ENCODE measurements at places on chromosomes 16 and 17.

- no peak for DNase-seq
These were observed 97.6 kb upstream of the CBX4 start for GRCh38 chr17:79936641-79937381.

- DNase-seq: peak; percentile 91
These were observed 717 bp upstream of the CNP start for GRCh38 chr17:41965694-41966462.

GRCh38 chr16:49833796-49834530 is 21.9 kb downstream of the ZNF423 start:
- DNase-seq: no peak

- DNase-seq: no peak
These were observed 68.1 kb downstream of the COG7 start for GRCh38 chr16:23384878-23385277.

GRCh38 chr16:57367116-57367752 is 5.1 kb upstream of the CX3CL1 start:
- DNase-seq: peak; percentile 60

DNA sequence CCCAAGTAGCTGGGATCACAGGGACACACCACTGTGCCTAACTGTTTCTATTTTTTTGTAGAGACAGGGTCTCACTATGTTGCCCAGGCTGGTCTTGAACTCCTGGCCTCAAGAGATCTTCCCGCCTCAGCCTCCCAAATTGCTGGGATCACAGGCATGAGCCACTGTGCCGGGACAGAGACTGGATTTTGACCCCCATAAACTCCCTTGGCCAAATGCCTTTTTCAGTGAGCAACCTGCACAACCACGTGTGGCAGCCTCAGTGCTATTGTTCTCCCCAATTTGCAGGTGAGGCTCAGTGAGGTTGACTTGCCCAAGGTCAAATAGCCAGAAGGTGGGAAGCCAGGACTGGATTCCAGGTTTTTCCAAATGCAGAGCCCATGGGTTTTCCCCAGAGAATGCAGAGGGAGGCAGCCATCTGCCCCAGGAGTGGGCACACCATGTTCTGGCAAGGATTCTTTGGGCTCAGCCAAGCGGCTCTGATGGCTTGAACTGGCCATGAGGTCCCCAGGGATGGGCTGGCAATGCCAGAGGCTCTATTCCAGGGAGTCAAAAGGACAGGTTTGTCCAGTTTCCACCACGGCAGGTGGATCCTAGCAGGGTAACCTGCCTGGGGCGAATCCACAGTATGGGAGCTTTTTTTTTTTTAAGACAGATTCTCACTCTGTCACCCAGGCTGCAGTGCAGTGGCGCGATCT is 1.8 kb downstream of the IL27 start:
- peak; percentile 57 for DNase-seq

GRCh38 chr17:39365872-39366271 is 35.6 kb downstream of the FBXL20 start:
- no peak for DNase-seq

DNA sequence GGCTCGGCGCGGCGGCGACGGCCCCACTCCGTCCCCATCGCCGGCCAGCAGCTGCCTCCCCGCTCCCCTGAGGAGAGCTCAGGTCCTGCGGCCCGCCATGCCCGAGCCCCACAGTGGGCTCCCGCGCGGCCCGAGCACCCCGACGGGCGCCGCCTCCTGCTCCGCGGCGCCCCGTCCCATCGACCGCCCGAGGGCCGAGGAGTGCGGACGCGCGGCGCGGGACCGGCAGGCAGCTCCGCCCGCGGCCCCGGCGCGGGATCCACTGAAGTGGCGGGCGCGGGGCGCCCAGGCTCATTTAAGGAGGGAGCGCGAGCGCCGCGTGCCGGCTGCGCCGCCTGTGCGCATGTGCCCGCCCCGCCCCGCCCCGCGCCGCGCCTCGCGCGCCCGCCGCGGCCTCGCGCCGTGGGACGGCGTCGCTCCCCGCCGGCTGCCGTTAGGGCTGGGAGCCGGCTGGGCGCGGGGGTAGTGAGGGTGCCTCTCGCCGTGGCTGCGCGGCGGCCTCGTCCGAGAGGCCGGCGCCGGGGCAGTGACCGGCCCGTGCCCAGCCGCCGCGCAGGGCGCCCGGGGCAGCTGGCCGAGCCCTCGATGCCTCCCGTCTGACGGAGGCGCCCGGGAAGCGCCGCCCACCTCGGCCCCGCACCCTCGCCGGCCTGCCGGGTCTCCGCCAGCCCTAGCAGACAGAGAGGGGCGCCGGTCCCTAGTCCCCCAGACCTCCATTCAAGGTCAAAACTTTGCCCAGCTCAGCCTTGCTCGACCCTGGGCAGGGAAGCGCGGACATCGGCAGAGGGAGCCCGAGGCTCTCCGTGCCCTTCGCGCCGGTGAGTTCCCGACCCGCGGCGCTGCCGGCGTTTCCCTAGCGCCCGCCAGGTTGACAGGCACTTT is at the start of gene NETO2:
Gene NETO2 (minus strand): TSS at position 269 of the 882 bp plus-strand sequence. CDS start 333 bp downstream, outside the sequence.
- peak; percentile 63 for DNase-seq

DNA sequence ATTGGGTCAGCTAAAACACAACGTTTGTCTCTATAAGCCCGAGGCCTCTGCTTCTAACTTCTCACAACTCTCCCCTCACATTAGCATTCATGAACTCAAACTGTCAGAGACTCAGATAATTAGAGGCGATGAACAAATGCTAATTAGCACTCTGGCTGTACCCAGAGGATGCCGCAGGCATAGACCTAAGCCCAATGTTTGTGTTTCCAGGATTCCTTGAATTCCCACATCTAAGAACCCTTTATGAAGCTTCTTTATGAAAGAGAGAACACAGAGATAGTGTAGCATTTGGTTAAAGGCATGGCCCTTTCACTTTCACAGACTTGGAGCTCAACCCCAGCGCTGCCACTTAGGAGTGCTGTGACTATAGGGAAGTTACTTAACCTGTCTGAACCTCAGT is 512.2 kb downstream of the GRIN2A start:
- DNase-seq: no peak

GRCh38 chr17:64084086-64084939 is 45.6 kb downstream of the ERN1 start:
- DNase-seq: peak; percentile 64
